ENCODE measurements at places on chromosomes 13 and 19.

DNA sequence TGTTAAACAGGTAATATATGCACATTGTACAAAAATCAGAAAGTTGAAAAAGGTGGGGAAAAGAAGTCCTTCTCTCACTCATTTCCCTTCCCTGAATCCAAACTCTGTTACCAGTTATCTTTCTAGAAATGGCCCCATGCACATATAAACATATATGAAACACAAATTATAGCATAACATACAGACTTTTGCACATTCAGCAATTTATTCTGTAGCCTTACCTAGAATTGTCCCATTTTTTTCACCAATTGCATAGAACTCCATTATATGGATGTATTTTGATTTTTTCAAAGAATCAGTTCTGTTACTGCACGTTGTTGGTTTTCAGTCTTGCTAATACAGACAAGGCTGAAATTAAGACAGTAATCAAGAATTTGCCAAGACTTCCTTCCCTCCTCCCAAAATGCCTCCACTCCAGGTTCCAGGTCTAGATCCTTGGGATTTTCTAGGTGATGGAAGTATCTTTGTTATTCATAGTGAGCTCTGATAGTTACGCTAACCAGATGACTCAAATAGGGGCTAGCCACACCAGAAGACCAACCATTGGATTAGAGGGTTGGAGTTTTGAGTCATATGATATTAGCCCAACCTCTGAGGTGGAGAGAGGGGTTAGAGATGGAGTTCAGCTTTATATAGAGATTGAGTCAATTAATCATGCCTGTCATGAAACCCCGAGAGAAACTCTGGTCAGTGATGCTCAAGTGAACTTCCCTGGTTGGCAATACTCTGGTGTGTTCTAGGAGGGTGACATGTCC, 30.7 kb downstream of the GPR180 start:
- DNase-seq = no peak

DNA sequence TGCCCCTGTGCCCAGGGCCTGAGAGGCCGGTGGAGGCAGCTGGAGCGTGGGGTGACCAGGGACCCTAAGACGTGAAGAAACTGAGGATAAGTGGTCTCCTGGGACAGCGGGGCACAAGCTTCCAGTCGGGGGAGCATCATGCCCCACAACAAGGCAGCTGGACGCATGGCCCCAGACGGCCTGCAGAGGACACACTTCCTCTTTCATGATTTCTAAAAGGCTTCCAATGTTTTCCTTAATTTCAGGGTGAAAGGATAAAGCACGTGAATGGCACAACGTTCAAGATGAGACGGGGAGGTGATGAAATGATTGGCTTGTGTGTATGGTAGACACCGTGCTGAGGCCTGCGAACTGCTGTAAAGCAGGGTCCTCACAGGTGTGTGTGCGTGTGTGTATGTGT, 20.2 kb upstream of the MYDGF start:
- no peak for DNase-seq

DNA sequence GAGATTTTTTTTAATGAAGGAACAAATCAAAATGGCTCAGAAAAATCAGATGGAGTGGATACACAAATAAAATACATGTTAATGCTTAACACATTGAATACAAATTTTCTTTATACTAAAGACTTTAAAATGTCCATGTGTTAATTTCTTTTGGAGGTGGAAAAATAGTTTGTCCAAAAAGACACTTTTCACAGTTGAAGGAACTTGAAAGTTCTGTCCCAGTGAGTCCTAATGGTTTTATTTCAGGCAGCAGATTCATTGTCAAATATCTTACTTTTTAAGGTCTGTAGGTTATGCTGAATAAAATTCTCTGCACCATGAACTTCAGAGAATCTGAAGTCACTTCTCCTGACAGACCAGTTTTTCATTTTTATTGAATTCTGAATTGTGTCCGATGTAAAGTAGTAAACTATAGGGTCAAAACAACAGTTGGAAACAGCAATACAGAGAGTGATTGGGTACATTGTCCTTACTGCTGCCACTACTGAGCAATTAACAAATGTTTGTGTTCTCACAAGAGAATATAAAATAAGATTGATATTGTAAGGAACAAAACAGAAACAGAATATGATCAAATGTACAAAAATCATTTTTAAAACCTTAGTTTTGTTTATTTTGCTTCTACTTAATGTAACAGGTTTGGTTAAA, 1.6 kb downstream of the LPAR6 start:
- no peak for DNase-seq

- DNase-seq = no peak
These were observed 1.1 kb downstream of the KMT5C start for GRCh38 chr19:55340784-55341147.

DNA sequence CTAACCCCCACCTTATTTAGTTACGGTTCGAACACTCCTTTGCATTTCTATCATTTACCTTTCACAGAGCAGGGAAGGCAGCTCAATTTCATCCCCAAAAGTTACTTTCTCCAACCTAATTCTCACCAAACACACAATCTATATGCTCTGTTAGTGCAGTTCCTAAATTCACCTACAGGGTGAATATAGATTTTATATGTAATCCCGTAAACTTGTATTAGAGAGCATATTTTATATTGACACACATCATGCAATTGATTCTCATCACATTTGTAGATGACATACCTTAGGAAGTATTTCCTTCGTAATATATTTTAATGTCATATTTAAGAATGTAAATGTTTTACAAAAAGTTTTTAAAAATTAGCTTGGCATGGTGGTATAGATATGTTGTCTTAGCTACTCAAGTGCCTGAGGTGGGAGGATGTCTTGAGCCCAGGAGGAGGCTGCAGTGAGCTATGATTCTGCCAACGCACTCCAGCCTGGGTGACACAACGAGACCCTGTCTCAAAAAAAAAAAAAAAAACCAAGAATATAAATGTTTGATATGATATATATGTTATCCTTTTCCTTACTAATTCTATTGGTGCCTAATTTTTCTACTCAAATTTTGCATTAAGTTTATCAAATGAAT, 57.3 kb upstream of the TNFRSF19 start:
- DNase-seq = no peak

DNA sequence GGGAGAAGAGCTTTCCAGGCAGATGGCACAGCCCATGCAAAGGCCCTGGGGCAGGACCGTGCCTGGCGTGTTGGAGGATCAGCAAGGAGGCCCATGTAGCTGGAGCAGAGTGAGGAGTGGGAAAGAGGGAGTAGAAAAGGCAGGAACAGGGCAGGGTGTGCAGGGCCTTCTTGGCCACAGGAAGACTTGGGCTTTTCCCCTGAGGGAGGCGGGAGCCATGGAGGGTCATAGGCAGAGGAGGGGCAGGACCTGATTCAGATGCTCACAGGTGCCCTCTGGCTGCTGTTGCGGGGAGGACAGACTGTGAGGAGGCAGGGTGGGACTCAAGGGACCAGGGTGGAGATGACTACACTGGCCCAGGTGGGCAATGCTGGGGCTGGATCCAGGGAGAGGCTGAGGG, 13.8 kb upstream of the PTPRS start:
- no peak for DNase-seq

DNA sequence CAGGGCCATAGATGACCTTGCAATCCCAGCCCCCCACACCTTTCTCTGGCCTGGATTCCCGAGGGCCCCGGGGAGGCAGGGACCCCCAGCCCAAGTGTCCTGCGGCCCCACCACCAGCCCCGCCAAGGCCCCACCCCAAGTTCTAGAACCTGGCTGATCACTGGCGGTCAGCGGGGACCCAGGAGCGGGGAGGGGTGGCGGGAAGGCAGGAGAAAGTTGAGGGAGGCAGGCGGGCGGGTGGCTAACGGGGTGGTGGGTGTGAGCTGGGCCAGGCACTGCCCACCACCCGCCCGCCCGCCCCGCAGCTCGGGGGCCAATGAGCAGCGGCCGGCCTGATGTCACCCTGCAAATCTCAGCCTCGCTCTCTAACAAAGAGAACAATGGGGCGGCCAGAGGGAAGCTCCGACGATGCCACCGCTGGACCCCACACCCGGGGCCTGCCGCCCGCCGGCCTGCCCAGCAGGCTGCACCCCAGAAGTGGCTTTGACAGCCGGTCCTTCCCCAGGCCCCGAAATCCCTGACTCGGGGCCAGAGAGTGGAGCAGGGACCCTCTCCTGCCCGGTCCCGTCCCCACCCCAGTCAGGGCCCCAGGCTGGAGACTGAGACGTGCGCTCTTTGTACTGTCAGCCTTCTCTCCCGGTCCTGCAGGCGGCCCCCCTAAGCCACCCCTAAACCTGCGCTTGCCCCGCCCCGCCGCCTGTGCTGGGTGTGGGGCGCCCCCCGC, 1.6 kb downstream of the MEX3D start:
- DNase-seq = peak; percentile 78

DNA sequence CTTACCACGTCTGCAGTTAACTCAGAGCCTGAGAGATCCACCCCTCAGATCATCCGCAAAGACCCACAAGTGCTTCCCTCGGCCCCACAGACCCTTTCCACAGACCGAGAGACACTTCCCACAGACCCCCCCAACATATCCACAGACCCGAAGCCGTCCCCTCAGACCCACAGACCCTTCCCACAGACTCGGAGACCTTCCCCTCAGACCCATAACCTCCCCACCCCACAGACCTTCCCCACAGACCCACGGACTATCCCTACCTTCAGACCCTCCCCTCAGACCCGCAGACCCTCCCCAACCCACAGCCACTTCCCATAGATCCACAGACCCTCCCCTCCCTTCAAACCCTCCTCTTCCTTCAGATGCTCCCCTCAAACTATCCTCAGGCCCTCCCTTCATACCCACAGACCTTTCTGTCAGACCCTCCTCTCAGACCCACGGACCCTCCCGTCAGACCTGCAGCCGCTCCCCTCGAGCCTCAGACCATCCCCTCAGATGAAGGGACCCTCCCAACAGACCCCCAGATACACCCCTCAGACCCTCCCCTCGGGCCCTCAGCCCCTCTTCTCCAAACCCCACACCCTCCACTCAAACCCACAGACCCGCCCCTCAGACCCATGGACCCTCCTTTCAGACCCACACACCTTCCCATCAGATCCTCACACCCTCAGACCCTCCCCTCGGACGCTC, 20.1 kb upstream of the TFDP1 start:
- no peak for DNase-seq

GRCh38 chr13:110382229-110382628, 75.1 kb downstream of the COL4A2 start:
- peak; percentile 70 for DNase-seq

DNA sequence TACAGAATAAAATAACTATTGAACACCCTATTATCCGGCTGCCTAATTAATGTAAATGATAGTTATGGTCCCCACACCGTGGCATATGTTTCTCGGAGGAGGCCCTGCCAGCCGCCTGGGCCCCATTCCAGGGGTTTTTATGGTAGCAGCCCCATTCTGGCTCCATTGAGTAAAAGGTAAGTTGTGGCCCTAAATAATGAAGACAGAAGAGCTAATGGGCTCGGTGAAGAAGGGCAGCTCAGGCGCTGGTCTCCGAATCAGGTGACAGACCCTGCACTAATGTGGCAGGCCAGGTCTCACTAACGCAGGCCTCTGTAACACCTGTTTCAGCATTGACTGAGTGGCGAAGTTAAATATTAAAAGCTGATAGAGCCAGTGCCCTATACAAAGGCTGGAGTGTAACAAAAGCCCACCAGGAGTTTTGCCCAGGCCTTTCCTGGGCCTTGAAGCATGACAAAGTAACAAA, 19.1 kb downstream of the POP4 start:
- DNase-seq = no peak

- DNase-seq = peak; percentile 94
These were observed 19.7 kb downstream of the MED26 start for GRCh38 chr19:16608290-16608739.

DNA sequence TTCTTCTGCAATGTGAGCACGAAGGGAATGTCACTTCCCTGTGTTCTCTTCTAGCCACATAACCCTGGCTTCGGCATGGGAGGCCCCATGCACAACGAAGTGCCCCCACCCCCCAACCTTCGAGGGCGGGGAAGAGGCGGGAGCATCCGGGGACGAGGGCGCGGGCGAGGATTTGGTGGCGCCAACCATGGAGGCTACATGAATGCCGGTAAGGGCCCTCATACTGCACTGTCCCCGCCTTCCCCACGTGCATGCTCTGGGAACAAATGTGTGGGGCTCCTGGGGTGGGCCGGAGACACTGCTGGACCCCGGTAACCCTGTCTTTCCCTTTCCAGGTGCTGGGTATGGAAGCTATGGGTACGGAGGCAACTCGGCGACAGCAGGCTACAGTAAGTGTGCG, 17.7 kb upstream of the QTRT1 start:
- no peak for DNase-seq

GRCh38 chr13:42413484-42413815, 141.5 kb downstream of the AKAP11 start:
- no peak for DNase-seq

DNA sequence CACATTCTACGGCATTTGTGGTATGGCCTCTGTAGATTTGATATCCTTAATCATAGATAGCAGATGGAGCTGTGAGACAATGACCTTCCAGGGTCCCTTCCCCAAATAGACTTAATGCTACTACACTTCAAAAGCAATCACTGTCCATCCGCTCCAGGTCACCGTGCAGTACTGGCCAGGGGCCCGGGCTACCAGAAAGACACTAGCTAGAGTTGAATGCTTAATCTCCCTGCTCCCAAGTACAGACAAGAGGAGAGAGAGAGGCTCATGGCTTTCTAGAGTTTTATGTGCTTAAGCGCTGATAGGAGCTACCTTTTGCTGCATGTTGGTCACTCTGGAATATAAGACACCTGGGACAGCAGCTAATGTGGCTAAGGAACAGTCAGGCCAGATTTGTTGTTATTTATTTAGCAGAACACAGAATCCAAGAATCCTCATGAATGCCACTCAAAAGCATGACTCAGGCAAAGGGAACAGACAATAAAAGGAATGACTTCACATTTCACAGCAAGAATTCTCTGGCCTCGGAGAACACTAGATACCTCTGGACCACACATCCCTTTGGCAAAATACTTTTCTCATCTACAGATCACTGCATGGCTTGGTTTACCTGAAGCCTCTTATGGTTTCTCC, 165.0 kb downstream of the LACC1 start:
- DNase-seq = no peak

DNA sequence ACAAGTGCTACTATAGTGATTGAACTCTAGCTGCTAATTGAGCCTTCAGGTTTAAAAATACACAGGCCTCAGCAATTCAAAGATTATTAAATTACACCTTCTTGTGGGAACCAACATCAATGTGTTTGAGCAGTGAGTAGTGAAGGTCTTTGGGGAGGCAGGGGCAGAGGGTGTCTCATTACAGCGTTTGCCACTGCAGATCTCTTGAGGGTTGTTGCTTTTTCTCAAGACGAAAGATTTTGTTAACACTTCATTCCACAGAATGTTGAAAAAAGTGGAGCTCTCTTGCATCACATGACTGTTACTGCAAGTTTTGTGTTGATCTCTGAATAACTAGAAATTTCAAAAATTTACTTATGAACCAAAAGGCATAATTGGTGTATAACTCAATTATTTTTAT, 253.6 kb downstream of the ATP8A2 start:
- no peak for DNase-seq

All from AG10803 (cell line).